ENCODE measurements at places on chromosomes 12 and 14. TPM values are rescaled to one million over a fixed set of nuclear protein-coding genes. Genes with fewer than 3 reads are reported as not detected.

PLCZ1 gene
- total RNA-seq, result 0.67 TPM

TEX22 gene
- total RNA-seq, result 2.3 TPM

- DNase-seq, result peak; percentile 40
These were observed 32.1 kb downstream of the PRMT8 start for GRCh38 chr12:3523058-3523457.

DNA sequence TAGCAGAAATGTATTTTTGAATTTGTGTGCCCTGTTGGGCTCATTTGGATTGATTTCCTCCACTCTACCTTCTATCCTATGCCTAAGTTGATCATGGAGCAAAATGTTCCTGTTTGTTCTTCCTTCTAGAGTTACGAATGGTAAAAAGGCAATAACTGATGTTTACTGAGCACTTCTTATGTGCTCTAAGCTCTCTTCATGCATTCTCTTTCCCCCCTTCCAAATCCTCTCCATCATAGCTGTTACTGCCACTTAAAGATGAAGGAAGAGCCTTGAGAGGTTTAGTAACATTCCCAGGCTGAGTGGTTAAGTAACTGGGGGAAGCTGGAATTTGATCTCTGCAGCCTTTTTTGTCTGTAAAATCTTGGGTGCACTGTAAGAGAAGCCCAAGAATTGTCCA lies 60.1 kb downstream of the CHST11 start:
- DNase-seq, result no peak

SIX1 gene
- 0.17 TPM for total RNA-seq

- DNase-seq, result no peak
These were observed 27.5 kb downstream of the HVCN1 start for GRCh38 chr12:110661337-110661972.

ARHGEF40 gene
- total RNA-seq, result 15.2 TPM

- DNase-seq, result no peak
These were observed 72.9 kb upstream of the KRAS start for GRCh38 chr12:25323581-25323982.

- DNase-seq, result peak; percentile 98
These were observed 44.2 kb downstream of the SOCS2 start for GRCh38 chr12:93616584-93617101.

ACAD10 gene
- 19.4 TPM for total RNA-seq

DNA sequence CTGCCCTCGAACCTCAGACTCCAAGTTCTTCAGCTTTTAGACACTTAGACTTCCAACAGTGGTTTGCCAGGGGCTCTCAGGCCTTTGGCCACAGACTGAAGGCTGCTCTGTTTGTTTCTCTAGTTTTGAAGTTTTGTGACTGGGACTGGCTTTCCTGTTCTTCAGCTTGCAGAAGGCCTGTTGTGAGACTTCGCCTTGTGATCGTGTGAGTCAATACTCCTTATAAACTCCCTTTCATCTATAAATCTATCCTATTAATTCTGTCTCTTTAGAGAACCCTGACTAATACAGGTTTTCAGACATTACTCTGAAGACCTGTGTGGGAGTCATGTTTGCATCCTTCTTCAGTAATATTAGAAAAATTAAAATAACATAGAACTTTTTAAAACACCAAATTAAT lies 289.1 kb downstream of the RMST start:
- peak; percentile 62 for DNase-seq

DBX2 gene
- not detected for total RNA-seq

DNA sequence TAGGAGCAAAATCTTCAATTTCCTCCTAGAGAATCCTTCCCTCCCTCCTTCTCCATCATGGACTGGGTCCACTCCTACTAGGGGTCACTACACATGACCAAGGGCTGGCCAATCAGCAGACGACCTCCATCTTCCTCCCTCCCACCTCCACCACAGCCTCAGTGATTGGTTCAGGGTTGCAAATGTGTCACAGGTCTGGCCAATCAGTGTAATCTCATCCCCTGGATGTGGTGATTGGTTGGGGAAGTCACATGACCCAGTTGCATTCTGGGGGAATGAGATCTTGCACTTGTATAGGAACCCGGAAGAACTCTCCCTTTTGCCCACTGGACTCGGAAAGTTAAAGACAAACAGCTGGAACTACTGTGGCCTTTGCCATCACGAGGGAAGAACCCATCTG lies 169.2 kb downstream of the PIWIL1 start:
- DNase-seq, result no peak

DNA sequence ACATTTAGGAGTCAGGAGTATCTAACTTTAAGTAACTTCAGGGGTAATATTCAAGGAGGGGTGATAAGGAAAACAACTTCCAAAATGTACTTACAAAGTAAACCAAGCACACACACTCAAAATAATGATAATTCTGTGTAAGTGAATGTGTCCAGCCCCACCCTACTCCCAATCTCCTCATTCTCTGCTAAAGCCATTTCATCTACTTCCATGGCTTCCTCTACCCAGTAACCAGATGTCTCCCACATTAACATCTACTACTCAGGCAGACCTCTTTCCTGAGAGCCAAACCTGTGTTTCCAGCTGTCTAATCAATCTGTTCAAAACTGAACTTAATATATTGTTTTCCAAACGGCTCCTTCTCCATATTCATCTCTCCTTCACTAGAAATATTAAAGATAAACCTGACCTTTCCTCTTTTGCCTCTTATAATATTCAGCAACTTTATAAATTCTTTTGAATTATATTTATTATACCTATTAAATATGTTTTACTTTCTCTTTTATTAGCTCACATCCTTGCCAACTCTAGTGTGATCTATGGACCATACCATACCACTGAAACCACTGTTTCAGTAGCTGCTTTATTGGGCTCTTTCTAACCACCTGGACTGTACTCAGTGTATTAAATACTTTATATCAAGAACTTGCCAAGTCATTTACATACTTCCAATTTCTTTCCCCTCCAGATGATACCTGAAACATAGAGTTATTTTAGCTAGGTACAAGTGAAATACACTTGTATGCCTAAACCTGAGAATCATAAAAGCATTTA lies 170.7 kb downstream of the PPFIA2 start:
- no peak for DNase-seq

PRH1 gene
- 13.2 TPM for total RNA-seq

DNA sequence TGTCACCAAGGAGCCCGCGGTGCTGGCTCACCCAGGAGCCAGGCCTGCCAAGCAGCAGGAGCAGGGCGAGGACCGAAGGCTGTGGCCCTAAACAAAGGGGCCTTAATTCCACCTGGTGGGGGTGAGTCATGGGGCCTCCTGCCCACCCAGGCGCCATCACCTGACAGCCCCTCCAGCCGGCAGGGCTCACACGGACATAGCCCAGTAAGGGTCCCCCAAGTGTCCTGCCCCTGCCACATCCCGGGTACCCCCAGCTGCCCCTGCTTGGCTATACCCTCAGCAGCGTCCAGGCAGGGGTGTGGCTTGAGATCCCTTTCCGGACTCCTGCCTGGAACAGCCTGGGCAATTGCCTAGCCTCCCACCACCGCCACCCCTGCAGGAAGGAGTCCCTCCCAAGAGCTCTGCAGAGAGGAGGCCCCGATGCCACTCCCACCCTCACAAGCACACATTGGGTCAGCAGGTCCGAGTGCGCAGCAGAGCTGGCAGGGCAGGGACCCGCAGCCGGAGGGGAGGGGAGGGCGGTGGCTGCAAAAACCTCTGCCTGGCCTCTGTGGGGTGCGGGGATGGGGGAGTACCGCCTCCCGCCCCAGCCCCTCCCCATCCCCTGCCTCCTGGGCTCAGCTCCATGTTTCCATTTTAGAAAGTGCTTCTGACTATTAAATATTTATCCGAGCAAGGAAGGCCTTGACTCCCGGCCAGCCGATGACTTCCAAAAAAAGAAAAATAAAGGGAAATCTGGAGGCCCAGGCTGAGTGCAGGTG lies 4.6 kb downstream of the AHNAK2 start:
- DNase-seq, result peak; percentile 98

Measured in mammary epithelial cell (primary cell).